ENCODE measurements at places on chromosomes 2 and 18.

- DNase-seq, result no peak
These were observed 2.9 kb upstream of the DLX2 start for GRCh38 chr2:172105471-172106107.

DNA sequence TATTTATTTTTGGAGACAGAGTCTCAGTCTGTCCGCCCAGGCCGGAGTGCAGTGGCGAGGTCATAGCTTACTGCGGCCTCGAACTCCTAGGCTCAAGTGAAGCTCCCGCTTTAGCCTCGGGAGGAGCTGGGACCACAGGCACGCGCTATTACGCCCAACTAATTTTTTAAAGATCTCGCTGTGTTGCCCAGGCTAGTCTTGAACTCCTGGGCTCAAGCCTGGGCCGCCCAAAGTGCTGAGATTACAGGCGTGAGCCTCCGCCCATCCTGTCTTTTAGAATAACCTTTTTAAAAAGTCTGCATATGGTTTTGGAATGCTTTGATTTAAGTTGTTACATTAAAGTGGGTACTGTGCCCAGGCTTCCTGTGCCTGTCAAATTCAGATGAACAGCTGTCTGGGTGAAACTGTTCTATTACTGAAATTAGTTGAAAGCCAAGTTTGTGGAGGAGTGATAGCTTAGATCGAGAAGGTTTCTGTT lies 944 bp downstream of the RAB3GAP1 start:
- DNase-seq, result no peak

GRCh38 chr2:170715932-170716777 lies 1.0 kb downstream of the SP5 start:
- no peak for DNase-seq

DNA sequence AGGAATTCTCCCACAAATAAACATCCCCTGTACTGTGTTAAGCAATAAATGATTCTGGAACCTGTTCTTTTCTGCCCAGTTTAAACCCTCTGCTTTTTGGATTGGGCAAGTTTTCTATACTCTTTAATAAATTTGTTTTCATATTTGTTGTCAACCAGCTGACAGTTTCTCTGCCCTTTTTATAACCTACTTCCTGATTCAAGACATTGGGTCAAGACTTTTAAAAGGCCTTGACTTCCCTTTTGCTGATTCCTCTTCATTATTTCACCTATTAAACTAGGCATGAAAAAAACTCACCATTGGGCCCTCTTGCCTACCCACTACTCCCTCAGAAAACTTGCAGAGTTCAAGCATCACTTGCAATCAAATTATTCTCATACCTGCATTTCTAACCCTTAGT lies 459.5 kb downstream of the ARHGAP15 start:
- DNase-seq, result no peak

DNA sequence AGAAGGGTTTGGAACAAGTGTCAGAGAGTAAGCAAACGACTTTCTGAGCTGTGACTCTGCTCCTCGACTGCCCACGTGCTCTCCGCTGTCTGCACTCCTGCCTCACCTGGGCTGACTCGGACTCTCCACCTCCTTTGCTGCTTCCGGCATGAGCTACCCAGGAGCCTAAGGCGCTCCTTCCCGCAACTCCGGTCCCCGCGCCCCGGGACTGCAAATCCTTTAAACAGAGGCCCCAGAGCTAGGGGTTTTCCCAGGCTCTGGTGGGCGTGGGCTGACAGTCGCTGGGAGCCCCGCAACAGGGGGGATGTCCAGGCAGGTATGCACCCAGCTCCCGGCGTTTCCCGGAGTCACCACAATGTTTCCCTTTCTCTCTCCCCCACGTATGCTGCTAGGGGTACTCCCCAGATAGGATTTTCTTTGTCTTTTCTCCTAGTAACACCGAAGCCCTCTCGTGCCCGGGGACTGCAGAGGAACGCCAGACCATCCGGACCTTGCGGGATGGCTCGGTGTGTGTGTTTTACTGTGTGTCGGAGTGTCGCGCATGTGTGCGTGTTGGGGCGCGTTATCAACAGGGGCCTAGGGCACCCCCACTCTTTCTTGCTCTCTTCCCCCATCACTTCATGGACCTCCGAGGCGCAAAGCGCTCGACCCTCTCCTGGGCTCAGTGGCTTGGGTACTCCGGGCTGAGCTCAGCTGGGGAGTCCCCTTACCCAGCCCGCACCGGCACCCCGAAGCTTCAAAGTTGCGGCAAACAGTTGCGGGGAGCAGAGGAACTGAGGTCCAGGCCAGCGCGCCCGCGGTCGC lies 691 bp upstream of the THSD7B start:
- DNase-seq, result no peak
